Activated CD4-positive, alpha-beta T cell treated with anti-CD3 and anti-CD28 coated beads, Interleukin-2, amount 10 ng/mL, durations not matched to agents 7 days and 5 days (primary cell): ENCODE measurements at places on chromosomes 2 and 18.

DNA sequence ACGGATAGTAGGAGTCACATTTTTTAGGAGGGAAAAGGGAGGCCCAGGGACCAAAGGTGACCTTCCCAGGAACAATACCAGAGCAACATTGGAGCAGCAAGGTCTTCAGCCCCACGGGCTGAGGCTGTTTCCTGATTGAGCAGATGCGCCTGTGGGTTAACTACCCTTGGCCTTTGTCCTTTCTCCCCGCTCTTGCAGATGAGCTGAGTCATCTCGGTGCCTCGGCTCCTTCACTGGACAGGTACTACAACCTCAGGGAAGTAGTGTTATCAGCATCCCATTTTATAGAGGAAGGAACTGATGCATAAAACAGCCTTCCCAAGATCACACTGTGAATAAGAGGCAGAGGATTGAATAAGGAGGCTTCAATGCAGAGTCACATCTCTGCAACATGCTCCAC, 43.5 kb downstream of the DHRS9 start:
- no peak for DNase-seq

DNA sequence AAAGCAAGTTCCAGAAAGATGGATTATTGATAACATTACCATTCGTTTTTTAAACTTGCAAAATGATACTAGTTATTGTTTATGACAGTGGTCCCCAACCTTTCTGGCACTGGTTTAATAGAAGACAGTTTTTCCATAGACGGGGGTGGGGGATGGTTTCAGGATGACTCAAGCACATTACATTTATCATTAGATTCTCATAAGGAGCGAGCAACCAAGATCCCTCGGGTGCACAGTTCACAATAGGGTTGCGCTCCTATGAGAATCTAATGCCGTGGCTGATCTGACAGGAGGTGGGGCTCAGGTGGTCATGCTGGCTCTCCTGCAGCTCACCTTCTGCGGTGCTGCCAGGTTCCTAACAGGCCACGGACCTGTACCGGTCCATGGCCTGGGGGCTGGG, 86.2 kb downstream of the BCL2 start:
- DNase-seq, result no peak

DNA sequence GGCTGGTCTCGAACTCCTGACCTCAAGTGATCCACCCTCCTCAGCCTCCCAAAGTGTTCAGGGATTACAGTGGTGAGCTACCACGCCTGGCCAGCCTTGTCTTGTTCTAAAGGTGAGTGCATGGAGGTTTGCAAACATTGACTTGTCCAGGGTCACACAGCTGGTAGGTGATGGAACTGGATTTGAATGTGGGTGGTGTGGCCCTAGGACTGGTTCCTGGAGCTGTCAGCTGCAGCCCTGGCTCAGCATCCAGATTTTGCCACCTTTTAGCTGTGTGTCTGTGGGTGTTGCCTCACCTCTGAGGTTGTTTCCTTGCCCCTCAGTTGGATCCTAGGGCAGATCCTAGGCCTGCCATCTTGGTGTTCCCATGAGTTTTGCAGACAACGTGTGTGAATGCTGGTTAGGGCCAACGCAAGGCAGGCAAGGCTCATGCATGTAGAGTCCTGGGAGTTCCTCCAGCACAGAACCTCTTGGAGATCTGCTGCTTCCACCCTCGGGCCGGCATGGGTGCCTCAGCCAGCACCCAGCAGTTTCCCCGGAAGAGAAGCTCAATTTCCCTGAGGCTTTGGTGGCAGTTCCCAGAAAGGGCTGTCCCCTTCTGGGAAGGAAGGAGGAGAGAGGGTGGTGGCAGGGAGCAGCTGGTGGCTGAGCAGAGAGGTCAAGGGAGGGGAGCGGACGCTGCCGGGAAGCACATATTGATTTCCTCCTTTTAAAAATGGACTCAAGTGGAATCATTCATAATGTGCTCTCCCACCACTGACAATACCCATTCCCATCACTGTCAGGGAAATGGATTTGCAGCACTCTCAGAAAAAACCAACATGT, 127.6 kb upstream of the HS6ST1 start:
- no peak for DNase-seq

DNA sequence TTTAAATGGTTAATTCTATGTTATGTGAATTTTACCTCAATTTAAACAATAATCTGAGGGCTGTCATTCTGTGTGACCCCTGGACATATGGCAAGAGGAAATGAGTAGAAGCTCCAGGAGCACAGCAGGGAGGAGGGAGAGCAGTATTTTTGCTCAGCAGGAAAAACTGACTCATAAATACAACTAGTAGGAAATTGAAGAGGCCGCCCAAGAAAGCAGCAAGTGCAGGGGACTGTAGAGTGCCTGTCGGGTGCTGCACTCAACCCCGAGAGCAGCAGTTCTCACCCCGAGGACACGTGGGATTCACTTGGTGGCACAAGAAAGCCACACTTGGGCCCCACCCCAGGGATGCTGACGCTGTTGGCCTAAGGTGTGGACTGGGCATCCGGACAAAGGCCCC, 60.8 kb downstream of the NPAS2 start:
- DNase-seq, result no peak

DNA sequence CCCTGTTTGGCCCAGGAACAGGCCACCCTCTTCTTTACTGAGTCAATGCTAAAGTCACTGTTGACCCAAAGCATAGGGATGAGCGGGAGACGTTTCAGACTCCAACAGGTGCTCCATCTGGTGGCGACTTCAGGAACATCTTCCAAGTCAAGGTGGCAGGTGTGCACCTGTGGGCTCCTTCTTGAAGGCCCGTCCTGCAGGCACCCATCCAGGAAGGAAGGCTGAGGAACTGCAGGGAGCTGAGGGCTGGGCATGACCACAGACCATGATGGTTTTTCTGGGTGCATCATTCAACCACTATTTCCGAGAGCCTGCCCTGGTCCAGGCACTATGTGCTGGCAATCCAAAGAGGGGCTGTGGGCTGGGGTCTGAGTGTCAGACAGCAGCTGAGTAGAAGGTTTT, 142.8 kb downstream of the NDUFA10 start:
- peak; percentile 68 for DNase-seq

- DNase-seq, result peak; percentile 22
Observed at GRCh38 chr2:180980943-180981911, 822 bp downstream of the UBE2E3 start.

DNA sequence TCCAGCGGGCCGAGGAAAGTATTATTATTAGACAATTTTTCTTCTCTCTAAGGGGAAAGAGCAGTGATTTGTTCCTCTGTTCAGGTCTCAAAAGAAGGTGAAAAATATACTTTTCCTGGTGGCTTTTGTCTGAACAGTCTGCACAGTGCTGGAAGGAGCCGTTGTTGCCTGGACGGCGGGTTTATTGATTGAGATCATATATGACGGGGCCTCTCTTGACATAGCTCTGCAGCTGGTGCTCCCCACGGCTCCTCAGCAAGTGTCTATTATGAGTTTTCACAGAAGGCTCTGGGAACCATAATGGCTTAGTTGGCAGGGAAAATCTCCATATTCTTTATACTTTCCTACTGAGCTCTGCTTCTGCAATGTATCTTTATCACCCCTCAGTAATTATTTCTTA, 42.9 kb downstream of the FSHR start:
- DNase-seq, result no peak

DNA sequence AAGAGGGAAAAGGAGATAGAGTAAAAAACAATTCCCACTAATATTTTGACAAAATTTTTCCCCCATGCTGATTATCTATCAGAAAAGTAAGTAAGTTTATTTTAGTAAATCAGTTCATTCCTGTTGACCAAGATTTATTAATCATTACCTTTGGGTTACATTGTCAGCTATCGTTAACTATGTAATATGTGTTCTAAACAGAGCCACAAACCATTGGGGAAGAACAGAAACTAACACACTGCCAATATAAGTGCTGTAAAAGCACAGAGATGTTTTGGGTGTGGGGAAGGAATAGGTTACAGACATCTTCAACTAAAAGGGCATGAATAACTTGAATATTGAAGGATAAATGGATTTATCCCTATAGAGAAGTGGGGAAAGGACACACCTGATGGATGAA, 42.5 kb upstream of the ACADL start:
- no peak for DNase-seq

- DNase-seq, result no peak
Observed at GRCh38 chr2:115908731-115909130, 1466.3 kb downstream of the DPP10 start.

DNA sequence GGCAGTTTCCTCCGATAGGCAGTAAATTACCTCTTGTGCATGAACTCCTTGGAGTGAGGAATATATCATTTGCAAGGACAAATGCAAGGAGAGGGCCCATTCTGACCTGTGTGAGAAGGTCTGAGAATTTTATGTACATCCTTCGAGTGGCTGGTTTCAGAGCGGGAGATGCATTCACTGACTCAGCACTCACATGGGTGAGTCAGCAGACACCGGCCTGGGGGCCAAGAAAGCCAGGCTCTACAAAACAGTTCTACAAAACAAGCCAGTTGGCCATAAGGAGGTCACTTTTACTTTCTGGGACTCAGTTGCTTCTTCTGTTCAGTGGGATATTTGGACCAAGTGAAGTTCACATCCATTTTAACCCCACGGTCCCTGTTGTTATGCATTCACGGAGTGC, 35.3 kb downstream of the CYP26B1 start:
- no peak for DNase-seq

GRCh38 chr2:45406621-45407020, 204.4 kb downstream of the SRBD1 start:
- no peak for DNase-seq

GRCh38 chr2:138787053-138787666, 7.0 kb upstream of the NXPH2 start:
- DNase-seq, result peak; percentile 8

- no peak for DNase-seq
Observed at GRCh38 chr2:26927221-26927620, 43.2 kb upstream of the MAPRE3 start.

DNA sequence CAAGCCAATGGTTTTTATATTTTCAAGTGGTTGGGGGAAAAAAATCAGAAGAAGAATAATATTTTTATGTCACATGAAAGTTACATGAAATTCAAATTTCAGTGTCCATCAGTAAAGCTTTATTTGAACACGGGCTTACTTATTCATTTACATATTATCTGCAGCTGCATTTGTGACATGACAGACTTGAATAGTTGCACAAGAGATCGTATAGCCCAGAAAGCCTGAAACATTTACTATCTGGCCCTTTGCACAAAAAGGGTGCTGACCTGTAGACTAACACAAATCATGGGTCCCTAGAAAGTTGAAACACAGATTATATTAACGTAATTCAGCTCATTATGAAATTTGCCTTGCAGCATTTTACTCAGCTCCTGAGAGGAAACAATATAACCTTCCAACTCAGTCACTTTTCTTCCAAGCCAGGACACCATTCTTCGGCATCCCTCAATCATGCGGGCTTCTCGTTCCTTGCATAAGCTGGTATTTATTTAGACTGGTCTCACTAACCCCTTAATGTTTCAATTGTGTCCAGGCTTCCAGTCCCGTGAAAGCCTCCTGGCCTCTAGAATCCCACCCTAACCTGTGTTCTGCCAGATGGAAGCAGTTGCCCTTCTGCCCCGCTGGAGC, 402.7 kb downstream of the SETBP1 start:
- DNase-seq, result no peak

DNA sequence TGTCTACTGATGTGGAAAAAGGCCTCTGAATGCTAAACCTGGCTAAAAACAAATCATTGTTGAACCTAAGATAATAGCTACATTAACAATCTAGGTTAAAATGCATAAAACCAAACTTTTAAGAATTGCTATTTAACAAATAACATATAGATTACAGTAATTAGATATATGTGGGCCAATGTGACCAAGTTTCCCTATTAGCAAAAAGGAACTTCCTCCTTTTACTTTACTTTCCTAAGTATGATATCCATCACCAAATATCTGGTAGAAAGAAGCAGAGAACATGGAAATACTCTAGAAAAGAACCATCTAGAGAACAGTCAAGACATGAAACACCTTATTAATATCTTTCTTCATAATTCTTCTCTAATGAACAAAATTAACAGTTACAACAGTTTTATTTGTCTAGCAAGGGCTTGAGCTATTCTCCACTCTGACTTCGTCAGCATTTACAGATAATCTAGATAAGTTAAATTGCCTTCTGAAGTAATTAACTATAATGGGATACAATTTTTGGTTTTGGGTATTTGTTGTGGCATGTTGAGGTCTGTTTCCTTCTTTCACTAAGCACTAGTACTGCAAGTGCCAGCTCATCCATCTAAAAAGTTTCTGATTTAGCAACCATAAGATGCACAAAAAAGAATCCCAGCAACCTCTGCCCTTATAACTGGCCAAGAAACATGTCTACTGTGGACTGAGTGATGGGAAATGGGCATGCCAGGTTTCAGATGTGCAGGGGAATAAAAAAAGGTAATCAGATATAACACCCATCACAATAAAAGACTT, 53.3 kb downstream of the MEMO1 start:
- no peak for DNase-seq

DNA sequence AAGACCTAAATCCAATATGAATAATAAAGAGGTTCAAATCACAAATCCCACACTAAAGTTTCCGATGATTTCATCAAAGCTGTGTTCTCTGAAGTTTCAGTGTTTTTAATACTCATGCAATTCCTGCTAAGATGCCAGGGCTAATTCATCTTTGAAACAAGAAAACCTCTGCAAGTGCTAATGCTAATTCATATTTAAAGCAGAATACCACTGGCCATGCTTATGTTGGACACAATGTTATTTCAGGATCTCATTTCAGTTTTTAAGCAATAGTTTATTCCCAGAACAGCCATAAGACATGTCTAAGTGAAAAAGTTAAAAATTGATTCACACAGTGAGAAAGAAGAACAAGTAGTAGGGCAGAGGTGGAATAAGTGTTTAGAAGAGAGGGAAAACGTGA, 62.8 kb downstream of the GRB14 start:
- no peak for DNase-seq

- no peak for DNase-seq
Observed at GRCh38 chr18:11740461-11740860, 51.4 kb downstream of the GNAL start.

DNA sequence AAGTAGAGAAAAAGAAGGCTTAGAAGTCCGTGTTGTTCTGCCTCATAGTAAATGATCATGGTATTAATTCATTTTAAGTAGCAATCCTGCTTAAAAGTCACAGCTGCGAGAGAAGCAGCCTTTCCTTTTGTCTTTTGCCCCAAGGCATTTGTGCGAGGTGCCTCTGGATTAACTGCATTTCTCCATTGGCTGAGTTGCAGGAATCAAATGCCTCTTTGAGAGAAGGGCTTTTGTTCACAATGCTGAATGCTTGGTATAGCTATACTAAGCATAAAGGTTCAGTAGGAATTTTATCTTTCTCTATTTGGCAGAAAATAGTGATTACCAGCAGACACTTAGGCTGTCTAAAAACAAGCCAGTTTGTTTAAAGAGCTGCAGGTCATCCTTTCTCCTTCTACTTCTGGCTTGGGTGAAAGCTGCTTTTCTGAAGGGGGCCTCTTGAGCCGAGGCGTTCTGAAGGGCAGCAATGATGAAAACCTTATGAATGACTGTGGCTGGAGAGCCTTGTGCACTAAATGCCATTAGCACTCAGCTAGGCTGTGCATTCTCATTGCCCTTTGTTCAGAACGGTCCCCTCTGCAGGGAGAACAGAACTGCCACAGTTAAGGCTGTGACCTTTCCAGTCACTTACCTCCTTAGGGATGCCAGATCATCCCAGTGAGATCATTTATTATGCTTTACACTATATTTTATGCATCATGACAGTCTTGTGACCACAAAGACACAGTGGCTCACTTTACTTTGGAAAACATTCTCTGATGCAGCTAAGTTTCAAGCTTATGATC, 68.8 kb upstream of the TMEM87B start:
- DNase-seq, result no peak
